ENCODE measurements at places on chromosomes 1 and 21.

DNA sequence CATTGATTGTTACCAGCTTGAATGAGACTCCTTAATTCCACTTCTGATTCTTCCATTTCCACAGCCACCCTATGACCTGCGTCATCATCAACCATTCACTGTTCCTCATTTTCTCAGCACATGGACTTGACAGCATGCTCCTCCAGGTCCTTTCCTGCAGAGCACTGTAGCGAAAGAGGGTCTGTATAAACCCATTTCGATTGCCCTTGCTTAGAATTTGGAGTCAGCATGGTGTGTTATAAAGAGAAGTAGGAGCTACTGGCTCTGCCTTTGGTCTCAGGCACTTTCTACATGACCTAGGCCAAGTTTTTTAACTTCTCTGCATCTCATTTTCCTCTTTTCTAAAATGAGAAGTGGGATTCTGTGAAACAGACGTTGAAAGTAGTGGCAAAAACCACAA is 133.8 kb downstream of the AK5 start:
- no peak for DNase-seq

GRCh38 chr1:219682788-219683187 is 69.9 kb upstream of the ZC3H11B start:
- DNase-seq = no peak

GRCh38 chr1:150281221-150281757 is 1.1 kb upstream of the CIART start:
- no peak for DNase-seq

DNA sequence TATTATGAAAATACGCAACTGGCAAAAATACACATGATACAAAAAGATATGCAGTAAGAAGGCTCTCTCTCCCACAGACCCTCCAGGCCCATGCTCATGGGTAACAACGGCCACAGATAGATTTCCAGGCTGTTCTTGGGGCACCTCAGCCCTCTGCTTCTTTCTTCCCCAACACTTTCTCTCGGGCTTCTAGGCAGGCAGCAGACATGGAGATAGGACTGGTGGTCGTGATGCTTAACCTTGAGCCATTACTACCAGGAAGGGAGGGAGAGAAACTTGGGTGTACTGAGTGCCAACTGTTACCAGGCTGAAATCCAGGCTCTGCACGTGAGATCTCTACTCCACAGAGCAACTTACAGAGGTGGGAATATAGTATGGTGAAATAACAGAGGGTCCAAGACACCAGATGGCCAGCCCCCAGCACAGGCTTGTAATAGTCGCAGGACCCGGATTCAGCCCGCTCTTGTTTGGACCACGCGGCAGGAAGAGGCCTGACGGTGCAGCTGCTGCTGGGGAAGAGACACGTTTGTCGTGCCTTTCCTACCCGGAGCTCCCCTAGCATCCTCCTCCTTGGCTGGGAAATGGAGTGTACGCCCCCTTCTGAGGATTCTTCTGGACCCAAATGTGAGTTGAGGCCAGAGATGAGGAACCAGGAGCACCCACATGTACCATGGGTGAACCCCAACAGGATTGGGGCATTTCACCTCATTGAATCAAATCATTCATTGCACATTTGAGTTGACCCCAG is 441.1 kb upstream of the VAMP3 start:
- DNase-seq = no peak

GRCh38 chr1:226209307-226210059 is 14.0 kb upstream of the MIXL1 start:
- no peak for DNase-seq

DNA sequence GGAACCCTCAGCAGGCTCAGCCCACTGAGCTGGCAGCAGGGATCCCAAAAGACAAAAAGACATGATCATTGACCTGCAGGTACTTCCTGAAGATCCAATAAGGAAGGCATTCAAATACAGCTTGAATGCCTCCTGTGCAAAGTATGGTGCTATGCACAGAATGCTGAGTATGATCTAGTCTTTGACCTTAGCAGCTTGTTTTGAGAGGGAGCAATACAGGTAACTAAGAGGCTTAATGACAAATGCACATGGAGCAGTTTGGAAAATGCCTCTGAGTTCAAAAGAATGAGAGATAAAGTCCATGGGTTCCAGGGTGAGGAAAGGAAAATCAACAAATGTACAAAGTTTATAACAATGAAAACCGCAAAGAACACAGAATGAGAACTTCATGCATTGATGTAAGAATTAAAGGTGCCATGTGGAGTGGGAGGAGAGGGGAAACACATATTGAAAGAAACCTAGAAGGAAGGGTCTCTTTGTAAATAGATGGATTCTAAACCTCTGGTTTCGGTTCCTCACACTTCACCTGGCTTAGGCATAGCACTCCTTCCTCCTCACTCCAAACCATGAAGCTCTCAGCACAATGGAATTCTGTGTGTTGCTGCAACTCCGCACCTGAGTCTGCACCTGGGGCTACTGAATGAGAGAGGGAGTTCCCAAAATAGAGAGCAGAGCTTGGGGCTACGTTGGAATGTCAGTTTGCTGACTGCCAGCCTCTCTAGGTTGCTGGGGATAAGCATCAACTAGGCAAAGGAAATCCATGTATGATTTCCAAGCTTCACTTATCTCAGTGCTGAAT is 77.6 kb downstream of the PLXNA2 start:
- DNase-seq = no peak

GRCh38 chr1:53766831-53767405 is 28.0 kb upstream of the GLIS1 start:
- DNase-seq = no peak

GRCh38 chr1:25700144-25700523 is 83.5 kb downstream of the MAN1C1 start:
- DNase-seq = no peak

- no peak for DNase-seq
Observed at GRCh38 chr1:4118746-4119515, 218.9 kb upstream of the C1orf174 start.

GRCh38 chr1:209675565-209676154 is 448 bp downstream of the G0S2 start:
- DNase-seq = no peak

- DNase-seq = no peak
Observed at GRCh38 chr1:47317841-47318240, 3.9 kb upstream of the STIL start.

GRCh38 chr1:181503171-181503810 is 20.0 kb downstream of the CACNA1E start:
- DNase-seq = no peak

DNA sequence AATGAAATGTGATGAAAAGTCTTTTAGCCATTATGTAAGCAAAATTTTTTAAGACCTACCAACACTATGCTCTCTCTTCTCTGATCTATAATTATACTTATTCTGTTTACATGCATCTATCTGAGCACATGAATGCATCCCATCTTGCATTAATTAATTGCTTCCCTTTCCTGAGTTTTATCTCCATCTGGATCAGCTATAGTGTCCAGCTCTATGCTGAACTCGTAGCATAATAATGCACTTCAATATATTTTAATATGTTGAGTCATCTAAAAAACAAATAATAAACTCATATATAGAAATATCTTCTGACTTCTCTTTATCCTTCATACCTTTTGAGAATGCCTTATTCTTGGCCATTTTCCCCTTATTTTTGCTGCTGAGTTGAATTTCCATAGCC is 1097.8 kb downstream of the TTLL7 start:
- no peak for DNase-seq

DNA sequence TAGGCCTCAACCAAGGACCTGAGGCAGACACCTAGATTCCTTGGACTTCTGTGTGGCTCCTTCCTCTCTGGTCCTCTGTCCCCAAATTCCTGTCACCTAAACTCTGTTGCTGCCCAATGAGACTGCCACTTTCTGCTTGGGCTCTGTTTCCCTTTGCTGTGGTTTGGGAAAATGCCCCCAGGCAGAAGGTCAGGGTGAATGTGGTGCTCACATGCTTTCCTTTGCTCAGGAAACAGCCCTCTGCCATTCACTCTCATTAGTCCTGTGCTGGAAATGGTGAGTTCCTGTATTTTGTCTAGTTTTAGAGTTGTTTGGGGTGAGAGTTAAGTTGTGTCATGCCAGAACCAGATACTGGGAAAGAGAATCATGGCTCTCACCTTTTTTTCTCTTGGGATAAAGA is 22.7 kb upstream of the SHE start:
- no peak for DNase-seq

- no peak for DNase-seq
Observed at GRCh38 chr1:228163007-228163753, 2.4 kb upstream of the IBA57 start.

Measured in cortex of kidney (tissue), 1 donor.